Fibroblast of lung (primary cell): ENCODE measurements at places on chromosomes 7 and 10. TPM values are rescaled to one million over a fixed set of nuclear protein-coding genes. Genes with fewer than 3 reads are reported as not detected.

The CCDC6 gene
- total RNA-seq, result 30.0 and 35.5 TPM in 2 replicates

The SLC26A5 gene
- not detected in 2 replicates for total RNA-seq

The TAF5 gene
- 3.0 and 4.1 TPM in 2 replicates for total RNA-seq

The BLNK gene
- total RNA-seq, result 0.33 and 0.51 TPM in 2 replicates

The GFRA1 gene
- total RNA-seq, result 6.3 and 23.1 TPM in 2 replicates

The PDE6C gene
- total RNA-seq, result not detected in 2 replicates

The NRCAM gene
- 2.1 and 3.1 TPM in 2 replicates for total RNA-seq

The C7orf33 gene
- not detected in 2 replicates for total RNA-seq

The DOCK1 gene
- total RNA-seq, result 74.7 and 91.0 TPM in 2 replicates

The RAB19 gene
- not detected in 2 replicates for total RNA-seq

The FGFBP3 gene
- 0.26 and 0.50 TPM in 2 replicates for total RNA-seq

The ADAM12 gene
- total RNA-seq, result 21.0 and 33.9 TPM in 2 replicates
